Psoas muscle (tissue), 8 donors: ENCODE measurements at places on chromosomes 12 and 14. TPM values are rescaled to one million over a fixed set of nuclear protein-coding genes. Genes with fewer than 3 reads are reported as not detected.

Gene CLEC4C
- total RNA-seq: not detected

Gene KLHL33
- 10.9 TPM for total RNA-seq

Gene TAS2R31
- total RNA-seq: 0.36 TPM

Gene RFX4
- not detected for total RNA-seq

Gene ARMH4
- 3.2 TPM for total RNA-seq

Gene B4GALNT3
- total RNA-seq: 1.2 TPM

DNA sequence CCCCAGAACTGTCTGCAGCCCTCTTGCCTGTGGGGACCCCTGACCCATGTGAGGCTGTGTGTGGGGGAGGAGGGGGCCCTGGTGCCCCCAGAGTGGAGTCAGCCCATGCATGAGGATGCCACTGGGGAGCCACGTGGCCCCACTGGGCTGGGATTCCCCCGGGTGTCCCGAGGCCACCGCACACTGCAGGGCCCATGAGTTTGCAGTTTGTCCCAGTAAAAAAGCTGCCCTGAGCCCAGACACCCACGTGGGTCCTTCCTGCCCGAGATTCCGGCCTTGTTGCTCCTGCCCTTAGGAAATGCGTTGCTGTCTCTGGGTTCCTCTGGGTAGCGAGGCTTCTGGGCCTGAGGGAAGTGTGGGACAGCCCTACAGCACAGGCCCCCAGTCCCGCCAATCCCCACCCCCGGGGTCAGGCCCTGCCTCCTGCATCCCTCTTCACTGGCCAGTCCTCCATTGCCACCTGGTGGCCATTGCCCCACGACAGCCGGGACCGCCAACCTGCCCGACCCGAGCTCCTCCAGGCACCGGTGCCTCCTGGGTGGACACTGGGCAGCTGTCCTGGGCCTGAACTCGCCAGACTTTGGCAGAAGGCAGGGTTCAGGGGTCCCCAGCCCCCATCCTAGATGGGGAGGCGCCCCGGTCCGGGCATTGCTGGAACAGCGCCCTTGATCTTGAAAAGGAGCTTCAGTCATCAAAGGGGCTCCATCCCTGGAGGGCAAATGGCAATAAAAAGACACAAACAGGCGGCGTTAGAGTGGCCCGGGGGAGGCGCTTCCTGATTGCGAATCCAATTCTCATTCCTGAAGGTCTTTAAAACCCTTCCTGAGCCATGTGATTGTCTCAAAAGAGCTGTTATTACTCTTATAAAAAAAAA is 15.6 kb upstream of the C14orf180 start:
- no peak overlapping the region for H3K27ac ChIP-seq
- no peaks in the 10 kb centered on the region for H3K36me3 ChIP-seq

DNA sequence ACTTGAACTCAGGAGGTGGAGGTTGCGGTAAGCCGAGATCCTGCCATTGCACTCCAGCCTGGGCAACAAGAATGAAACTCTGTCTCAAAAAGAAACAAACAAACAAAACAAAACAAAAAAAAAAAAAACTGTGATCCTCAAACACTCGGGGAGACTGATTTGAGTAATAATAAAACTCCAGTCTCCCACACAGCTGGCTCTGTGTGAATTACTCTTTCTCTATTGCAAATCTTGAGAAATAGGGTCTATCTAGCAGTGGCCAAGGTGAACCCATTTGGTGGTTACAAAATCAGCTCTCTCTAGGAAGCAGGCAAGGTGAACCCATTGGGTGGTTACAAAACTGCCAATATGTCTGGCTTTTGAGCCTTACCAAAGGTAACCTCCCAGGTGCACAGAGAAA is 6.0 kb upstream of the ACOT6 start:
- H3K27me3 ChIP-seq: no peaks in the 10 kb centered on the region
- H3K36me3 ChIP-seq: no peaks in the 10 kb centered on the region
- H3K4me1 ChIP-seq: no peaks in the 10 kb centered on the region
- no peak overlapping the region for H3K4me3 ChIP-seq
- DNase-seq: no peak

DNA sequence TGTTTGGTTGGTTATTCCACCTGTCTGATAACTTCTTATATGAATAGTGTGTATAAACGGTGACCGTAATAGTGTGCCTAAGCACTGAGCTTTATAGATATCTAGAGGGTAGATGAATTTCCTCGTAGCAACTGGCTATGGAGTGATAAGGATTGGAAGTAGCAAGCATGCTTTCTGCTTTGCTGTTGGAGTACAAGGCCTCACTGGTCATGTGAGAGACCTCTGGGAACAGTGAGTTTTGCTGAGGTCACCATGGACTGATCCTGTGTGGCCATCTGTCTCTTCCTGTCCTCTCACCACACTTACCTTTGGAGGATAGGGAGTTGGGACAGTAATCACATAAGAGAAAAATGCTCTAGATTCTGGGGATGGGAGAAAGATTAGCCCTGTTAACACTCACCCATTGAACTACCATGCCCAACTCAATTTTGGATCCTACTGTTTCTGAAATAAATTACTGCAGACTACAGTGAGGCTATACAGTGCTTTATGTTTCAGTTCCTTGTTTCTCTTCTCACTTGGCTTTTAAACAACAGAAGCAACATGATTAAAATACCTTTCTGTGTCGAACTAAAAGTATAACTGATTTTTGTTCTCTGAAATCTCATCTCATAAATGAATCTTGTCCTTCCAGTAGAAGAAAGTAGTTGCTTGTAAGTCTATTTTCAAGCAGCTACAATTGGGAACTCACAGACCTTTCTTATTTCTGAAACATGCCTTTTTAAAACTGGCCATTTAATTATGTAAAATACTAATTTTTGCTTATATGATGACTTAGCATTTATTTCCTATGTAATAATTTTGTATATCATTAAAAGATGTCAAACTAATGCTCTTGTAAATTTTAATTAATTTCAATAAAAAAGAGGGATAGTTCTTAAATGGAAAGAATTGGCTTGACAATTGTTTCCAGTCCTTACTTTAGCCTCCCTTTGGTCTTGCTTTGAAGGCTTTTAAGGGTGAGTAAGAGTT is 8.3 kb downstream of the TMX1 start:
- no peaks in the 10 kb centered on the region for H3K4me1 ChIP-seq
- no peak overlapping the region for H3K27ac ChIP-seq
- H3K36me3 ChIP-seq: no peaks in the 10 kb centered on the region
